Stimulated activated CD4-positive, alpha-beta T cell treated with anti-CD3 and anti-CD28 coated beads, Interleukin-15, amount 100 ng/mL, for 24 hours (primary cell): ENCODE measurements at places on chromosomes 12 and 14.

DNA sequence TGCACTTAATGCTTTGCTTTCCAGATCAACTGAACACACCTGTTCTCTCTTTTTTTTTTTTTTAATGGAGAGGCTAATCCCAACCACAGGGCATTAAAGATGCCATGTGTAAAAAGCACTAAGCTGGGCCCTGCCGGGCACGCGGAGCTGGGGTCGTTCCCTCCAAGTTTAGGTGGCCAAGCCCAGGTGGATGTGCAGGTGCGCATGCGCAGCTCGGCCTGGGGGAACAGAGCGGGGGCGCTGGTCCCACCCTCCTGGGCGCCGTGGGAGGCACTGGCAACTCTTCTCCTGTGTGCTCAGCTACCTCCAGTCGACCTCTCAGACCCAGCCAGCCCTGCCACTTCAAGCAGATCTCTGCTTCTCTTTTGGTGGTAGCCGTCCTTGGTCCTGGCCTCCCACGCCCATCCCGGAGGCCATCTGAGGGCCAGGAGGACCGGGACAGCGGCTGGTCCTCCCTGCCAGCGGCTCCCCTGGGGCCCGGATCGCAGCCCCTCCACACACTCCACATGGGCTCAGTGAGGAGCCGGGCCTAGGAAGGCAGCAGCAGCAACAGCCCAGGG, 679.3 kb downstream of the BCL11B start:
- DNase-seq, result no peak

DNA sequence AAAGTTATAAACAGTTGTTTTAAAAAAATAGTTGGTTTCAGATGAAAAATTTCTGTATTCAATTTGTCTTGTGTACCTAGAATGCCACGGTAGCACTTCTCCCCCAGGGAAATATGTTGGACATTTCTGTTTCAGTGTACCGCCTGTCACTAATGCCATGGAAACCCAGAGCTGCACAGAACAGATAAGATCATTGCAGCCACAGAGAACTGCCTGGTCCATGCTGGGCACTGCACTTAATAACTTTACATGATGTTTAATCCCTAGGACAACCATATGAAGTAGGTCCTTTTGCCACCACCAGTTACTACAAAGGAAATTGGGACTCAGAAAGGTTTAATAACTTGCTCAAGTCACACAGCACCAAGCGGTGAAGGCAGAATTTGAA, 253.4 kb upstream of the SRRM4 start:
- no peak for DNase-seq

- no peak for DNase-seq
Observed at GRCh38 chr14:34502545-34503225, 36.8 kb downstream of the EAPP start.

DNA sequence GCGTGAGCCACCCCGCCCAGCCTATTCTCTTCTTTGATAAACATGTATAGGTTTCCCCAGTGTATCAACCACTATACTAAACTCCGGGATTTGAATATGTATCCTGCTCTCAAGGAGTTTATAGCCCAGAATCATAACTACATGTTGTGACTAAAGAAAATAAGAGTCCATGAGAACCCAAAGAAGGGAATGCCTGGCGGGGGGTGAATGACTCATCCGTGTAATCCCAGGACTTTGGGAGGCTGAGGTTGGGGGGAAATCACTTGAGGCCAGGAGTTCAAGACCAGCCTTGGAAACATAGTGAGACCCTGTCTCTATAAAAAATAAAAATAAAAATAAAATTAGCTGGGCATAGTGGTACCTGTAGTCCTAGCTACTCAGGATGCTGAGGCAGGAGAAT, 57.2 kb downstream of the SIX6 start:
- no peak for DNase-seq

GRCh38 chr14:51521764-51522163, 129.9 kb upstream of the FRMD6 start:
- no peak for DNase-seq
